ENCODE measurements at places on chromosomes 2 and 18. TPM values are rescaled to one million over a fixed set of nuclear protein-coding genes. Genes with fewer than 3 reads are reported as not detected.
A peak's percentile ranks its signal among the peaks of the same experiment; 100 is the strongest.

The FAM110C gene
- 21.8 TPM for total RNA-seq

The ITGB6 gene
- total RNA-seq = 96.3 TPM

The GAREM1 gene
- total RNA-seq = 26.8 TPM

DNA sequence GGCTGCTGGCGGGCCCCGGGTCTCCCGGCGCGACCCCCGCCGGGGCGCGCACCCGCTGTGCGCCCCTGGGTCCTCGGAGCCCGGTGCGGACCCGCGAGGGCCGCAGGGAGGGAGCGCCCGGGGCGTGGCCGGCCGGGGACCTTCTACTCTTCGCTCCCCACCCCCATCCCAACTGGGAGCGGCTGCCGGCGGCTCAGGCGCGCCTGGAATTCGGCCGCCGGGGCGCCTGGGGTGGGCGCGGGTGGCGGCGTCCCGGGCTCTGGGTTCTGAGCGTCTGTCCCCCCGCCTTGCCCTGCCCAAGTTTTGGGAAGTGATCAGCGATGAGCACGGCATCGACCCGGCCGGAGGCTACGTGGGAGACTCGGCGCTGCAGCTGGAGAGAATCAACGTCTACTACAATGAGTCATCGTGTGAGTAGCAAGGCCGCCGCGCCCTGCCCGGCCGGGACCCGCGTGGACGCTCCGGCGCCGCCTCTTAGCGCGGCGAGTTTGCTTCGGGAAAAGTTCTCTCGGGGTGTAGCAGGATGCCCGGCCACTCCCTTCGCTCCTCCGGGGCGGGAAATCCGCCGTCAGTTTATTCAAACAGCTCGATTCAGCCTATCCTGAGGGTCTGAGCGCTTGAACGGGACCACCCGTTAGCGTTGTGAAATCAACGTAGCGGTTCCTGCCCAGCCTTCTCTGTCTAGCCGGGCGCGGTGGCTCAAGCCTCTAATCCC, 502 bp downstream of the TUBB6 start:
- DNase-seq = peak; percentile 87

DNA sequence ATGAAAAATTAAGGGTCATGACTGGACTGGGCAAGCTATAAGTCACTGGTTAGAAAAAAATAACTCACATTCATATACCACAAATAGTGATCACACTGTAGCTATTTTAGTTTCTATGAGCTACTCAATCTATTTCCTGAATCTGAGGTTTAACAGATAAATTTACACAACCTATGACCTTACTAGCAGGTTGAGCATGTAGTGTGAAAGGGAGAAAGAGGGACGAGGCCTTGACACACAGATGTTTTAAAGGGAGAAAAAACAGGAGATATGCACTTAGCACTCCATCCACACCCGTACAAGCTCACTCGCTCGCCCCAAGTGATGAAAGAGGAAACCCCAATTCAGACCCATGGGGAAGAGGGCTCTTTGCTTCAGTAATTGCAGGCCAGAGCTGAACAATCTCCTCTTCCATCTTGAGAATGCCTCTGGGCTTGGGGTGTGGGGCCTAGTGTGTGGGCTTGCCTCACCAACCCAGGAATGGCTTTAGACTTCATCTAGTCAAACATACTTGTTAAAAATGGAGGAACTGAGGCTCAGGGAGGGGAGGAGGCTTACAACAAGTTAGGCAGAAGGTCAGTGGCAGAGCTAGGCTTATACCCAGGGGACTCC, 10.7 kb downstream of the CYRIA start:
- DNase-seq = no peak
